Left colon (tissue), 2 donors: ENCODE measurements at places on chromosomes 3 and 15. TPM values are rescaled to one million over a fixed set of nuclear protein-coding genes. Genes with fewer than 3 reads are reported as not detected.

The CEMIP gene
- 1.1 TPM for total RNA-seq

The PLIN1 gene
- total RNA-seq, result 5.1 TPM

The SH3GL3 gene
- 0.14 TPM for total RNA-seq

DNA sequence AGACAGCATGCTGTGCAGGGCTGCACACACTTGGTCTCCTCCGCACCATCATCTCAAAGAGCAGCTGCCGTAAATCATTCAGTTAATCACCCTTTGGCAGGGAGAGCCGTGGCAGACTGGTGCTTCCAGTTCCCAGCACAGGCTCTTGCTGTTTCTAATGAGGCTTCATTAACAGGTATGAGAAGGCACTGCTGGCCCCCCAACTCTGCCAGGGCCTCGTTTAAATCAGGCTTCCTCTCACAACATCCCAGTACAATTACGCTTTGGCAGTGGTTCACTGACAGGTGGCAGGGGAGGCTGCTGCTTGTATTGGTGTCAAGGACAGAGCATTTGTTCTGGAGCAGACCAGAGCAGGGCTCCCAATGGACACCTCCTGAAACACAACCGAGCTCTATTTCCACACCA is 77.1 kb downstream of the BFSP2 start:
- DNase-seq, result no peak

DNA sequence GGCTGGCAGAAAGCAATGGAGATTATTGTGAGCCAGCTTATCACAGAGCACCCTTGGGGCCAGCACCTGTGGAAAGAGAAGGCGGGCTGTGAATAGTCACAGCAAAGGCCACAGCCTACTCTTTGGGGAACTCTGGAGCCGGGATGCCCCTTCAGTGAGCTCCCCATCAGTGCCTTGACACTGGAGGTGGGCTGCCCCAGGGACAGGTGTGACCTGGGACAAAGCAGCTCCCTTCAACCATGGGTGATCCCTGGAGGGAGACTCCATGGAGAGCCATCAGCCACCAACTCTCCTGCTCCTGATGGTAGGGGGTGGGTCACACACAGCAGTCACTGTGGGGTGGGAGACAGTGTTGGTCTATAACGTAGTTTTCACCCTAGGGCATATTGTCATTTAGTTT is 5.8 kb downstream of the TTC21A start:
- no peak for DNase-seq

DNA sequence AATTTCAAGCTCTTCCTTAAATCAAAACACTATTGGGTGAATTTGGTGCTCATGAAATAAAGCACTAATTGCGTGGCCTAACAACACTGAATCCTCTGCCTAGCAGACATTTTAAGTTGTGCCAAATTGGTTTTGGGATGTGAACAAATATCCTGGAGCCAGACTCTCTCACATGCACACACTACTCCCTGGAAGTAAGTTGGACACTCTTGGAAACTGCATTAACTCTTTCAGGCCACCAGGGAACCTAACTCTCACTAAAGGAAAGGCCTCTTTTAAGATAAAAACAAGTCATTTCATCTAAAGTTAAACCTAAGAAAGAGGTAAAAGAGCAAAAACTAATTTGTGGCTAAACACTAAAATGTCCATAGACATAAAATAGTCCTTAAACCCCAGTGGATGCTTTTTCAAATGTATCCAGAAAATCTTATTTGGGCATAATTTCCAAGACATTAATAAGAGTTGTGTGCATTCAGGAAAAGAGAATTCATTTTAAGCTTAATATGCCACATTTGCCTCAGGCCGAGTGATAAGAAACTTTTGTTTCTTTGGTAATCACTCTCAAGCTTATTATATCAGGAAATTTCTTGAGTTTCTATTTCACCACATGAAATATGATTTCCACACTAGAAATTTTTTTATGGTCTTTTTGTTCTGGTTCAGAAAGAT is 61.8 kb downstream of the ZBTB20 start:
- DNase-seq, result no peak

DNA sequence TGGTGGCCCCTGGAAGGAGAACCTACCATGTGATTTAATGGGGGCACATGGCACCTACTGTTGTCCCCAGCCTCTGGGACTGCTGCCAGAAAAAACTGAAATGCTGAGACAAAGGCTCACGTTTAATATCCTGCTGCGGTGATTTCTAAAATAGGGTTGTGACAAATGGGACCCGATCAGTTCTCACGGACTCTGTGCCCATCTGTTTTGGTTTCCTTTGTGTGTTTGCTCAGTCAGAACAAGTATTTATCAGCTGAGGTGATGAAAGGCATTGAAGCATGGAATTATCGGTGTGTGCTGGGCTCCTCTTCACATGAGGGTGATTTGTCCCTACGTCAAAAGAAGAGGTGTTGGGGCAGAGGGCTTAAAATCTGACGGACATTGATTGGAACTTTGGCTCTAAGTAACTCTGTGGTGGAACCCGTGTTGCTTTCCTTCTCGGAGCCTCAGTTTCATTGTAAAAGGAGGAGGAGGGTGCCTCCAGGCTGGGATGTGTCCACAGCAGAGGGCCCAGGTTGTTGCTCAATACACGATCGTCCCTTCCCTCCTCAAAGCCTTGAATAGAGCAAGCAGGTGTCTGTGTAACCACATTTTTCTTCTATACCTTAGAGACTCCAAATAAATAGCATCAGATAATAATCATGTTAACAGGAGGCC is 283.3 kb upstream of the RGMA start:
- DNase-seq, result no peak

DNA sequence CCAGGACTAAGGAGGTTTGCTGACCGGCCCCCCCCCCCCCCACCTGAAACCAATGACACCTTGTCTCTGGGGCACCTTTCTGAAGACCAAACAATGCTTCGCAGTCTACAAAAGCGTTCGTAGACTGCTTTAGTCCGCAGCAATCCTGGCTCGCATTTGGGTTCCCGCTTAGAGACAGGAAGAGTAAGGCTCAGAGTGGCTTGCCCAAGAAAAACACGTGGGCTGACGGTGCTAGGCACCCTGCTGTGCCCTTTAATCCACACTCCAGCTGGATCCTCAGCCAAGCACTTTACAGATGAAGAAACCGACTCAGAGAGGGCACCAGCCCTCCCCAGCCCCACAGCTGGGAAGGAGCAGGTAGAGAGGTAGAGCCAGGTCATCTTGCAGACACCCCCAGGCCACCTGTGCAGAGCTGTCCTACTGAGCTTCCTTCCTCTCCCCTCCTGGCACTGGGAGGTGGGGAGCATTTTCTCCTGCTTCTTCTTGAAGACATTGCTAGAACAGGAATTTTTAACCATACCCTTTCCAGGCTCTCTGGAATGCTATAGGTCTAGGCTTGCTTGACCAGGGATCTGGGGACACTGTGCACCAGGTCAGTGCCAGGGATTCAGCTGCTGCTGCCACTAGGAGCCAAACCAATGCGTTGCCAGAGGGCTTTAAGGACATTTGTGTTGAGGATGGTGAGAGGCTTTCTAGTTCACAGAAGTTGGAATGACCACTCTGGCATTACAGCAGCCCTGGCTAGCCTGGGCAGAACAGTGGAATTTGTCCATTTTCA is 1.0 kb upstream of the KLF15 start:
- DNase-seq, result no peak

DNA sequence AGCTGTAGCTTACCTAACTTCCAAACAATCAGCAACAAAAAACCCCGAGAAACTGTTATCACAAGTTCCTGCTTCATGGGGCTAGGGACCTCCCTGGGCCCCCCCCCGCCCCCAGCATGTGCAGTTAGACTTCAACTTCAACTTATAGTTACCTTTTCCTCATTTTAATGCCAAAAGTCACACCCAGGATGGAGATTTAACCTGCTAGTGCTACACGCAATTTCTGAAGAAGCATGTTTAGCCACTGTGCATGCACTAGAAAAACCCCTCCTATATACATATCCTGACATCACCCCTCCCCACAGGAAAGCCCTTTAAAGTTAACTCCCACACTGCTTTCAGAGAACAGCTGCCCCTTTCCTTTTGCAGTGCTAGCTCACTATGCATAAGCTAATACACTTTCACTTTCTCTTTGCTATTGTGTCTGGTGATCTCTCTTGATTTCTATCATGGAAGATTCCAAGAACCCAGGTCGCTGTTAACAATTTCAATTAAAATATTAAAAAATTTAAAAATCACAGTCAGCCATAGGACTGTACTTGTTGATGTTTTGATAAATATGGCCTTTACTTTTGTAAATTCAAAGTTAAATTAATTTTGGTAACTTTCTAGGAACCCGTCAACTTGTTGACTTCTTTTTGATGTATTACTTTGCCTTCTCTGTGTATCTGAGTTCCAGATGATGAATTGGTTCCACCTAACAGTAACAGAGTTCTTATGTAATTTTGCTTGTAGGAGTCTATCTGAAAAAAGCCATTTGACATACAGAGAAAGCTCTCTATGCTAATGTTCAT is 75.2 kb upstream of the ACAD9 start:
- peak; percentile 27 for DNase-seq

- DNase-seq, result no peak
These were observed 110.0 kb downstream of the EPHB1 start for GRCh38 chr3:134904776-134905646.

DNA sequence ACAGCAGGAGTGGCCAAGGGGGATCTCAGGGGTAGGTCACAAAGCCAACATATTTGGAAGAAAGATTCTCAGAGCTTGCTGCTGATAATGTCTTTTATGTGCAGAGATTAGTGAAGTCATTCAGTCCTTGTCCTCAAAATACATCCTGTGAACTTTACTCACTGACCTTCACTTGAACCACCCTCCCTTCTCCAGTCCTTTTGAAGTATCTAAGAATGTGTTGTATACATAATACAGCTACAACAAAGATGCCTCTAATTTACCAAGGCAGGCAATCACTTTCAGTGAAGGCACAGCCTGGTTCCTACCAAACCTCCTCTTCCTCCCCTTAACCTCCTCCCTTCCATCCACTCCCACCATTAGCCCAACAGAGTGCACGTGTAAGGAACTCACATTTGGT is 38.3 kb downstream of the ETV5 start:
- DNase-seq, result no peak

DNA sequence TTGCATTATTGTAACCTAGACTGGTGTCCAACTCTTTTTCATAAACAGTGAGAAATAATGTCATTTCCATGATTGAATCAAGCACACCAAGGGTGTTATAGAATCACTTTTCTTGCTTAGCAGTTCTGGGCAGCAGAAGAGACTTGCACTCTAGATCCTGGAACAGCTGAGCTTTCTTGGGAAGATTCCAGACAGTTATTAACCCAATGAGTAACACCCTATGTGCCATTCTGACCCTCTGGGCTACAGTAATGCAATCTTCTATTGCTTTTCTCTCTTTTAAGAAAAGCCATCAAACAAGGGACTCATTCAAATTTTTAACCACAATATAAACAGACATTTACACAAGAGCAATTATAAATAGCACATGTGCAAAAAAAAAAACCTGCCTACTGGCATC is 39.3 kb upstream of the USP3 start:
- no peak for DNase-seq

DNA sequence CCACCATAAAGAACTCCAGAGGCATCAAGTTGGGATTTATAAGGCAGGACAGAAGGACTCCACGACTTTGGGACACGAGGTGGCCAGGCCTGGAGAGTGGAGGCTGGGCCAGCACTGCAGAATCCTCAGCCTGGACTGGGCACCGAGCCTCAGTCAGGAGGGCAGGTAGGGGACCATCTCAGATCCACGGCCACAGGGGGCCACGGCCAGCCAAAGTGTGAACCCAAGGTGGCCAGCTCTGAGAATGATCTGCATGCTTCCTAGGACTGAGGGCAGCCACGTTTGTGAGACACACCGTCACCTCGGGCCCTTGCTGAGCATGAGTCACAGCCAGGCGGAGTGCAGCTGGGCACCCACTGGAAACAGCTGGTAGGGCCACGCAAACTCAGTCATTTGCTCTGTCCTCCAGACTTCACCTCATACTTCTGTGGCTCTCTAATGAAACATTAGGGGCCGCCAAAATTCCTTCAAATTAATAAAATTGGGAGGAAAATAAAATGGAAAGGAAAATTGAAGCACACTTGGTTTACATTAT is 65.8 kb downstream of the CTNNB1 start:
- DNase-seq, result no peak

GRCh38 chr3:150829408-150829807 is 66.4 kb upstream of the SIAH2 start:
- no peak for DNase-seq

GRCh38 chr3:136444581-136444980 is 194.4 kb downstream of the PCCB start:
- no peak for DNase-seq

DNA sequence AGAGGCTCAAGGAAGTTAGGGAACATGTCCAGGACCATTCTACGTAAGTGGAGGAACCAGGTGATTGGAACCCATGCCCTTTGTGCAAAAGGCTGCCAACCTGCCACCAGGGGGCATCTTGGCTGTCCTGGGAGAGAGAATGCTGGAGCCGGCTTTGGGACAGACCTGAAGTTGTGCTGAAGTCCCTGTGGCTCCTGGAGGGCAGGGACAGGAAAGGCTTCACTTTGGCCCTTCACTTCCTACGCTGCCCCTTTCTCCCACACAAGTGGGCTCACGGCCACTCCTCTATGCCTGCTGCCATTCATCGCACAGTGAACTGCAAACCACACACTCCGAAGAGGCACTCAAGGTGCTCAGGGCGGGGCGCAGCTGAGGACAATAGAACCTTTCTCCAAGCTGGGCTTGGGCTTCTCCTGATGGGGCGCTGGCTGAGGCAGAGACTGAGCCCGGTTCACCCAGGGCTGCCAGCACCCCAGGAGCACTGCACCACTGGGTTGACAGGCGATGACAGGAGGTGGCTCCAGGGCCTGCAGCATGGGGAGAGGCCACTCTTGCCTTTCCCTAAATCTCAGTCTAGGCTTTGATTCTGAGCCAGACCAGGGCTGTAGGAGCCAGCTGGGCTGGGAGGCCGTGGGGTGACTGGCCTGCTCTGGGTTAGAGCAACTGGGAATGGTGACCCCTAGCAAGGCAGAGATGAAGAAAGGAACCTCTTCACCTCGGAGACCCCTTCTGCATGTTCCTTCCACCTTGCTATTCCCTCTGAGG is 8.4 kb downstream of the SHF start:
- peak; percentile 54 for DNase-seq

- no peak for DNase-seq
These were observed 14.8 kb upstream of the TMEM108 start for GRCh38 chr3:133023362-133023761.
